ENCODE measurements at places on chromosomes 7 and 10.
A peak's percentile ranks its signal among the peaks of the same experiment; 100 is the strongest.

DNA sequence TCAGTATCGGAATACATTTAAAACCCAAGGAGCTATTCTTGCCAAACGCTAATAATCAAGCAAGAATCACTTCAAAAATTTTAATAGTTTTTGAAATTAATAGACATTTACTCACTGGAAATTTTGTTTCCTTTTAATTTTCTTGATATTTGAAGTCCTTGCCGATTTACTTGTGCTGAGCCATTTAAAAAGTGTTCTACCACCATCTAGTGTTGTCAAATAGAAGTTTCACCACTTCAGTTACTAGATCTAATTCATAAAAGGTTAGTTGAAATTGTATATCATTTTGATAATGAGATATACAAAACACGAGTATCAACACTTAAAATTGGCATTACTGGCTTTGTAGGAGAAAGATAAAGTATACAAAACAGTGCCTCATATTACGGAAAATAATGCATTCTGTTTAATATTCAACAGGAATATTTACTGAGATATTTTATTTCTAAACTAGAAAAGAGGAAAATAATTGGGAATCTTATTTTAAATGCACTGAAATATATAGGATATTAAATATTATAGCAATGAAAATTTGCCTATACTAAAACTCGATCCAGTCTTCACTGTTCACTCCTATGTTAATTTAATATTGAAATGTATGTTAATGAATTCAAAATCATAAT lies 664.8 kb upstream of the SEMA3D start:
- DNase-seq = no peak

DNA sequence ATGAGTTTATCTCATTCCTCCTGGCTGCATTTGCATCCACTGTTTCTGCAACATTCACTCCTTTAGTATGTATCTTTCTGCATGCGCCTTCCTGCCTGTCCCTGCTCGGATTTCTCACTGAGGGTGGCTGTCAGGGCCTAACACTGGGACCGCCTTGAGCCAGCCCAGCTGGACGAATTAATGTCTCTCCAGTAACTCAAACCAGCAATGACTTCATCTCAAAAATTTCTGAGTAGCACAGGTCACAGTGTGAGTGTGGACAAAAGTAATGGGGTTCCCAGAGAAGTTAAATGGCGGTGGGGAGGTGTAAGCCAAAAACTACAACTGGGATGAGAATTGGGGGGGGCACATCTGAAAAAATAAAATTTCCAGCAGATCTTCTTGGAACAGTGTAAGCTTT lies 444.0 kb upstream of the MGMT start:
- no peak for DNase-seq

DNA sequence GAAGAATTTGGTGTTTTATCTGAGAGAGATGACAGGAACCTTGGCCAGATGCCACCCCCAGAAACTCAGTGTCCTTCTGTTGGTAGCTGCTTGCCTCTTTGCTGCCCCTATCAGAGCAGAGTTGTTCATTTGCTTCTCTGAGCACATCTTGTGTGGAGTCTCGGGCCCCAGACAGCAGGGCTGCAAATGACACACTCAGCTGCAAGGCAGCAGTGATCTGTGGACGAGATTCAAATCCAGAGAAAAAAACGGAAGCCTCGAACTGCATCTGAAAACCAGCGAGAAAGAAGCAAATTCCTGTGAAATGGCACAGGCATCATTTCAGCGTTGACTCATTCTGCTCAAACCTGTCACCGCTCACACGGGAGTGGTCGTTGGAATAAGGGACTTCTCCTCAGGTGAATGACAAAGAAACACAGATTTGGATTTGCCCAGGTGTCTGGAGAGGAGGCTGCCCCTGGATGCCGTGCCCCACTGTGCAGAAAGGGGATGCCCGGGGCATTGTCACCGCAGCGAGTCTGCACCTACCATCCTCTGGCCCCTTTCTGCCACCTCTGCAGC lies 144.7 kb downstream of the PFKFB3 start:
- peak; percentile 81 for DNase-seq

DNA sequence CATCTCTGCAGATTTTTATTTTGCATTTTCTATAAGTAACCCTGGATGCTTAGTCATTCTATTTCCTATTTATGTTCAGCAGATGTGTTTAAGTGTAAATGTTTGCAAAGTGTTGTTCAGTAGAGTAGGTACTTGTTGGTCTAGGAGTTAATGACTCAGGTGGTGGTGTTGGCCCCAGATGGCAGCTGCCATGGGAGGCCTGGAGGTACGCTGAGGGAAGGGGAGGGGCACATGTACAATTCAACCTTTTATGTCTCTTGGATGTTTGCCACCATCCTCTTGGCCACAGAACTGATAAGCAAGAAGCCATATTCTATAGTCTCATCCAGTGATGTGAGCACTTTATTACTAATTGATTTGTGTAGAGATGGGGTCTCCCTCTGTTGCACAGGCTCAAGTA lies 68.1 kb upstream of the SLC39A12 start:
- no peak for DNase-seq

- no peak for DNase-seq
These were observed 379.2 kb upstream of the GHITM start for GRCh38 chr10:83760142-83760541.

All from activated effector memory CD4-positive, alpha-beta T cell treated with anti-CD3 and anti-CD28 coated beads, Interleukin-2, amount 50 U/mL, for 16 hours (primary cell).